ENCODE measurements at places on chromosomes 3 and 15.

DNA sequence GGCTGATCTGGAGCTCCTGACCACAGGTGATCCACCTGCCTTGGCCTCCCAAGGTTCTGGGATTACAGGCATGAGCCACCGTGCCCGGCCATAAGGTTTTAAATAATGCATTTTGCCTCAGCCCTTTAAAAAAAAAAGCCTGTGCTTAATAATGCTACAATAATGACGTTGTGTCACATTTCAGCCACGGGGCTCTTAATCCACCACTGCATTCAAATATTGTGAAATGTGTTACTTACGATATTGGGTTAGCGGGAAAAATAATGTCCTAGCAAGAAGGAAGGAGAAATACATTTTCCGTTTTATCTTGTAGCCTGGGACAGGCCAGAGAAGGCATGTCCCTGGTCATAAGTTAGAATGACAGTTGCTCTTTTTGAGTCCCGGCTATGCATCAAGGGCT, 17.6 kb downstream of the PAQR5 start:
- DNase-seq: no peak

- no peak for DNase-seq
These were observed 284.1 kb upstream of the STT3B start for GRCh38 chr3:31248563-31248992.

DNA sequence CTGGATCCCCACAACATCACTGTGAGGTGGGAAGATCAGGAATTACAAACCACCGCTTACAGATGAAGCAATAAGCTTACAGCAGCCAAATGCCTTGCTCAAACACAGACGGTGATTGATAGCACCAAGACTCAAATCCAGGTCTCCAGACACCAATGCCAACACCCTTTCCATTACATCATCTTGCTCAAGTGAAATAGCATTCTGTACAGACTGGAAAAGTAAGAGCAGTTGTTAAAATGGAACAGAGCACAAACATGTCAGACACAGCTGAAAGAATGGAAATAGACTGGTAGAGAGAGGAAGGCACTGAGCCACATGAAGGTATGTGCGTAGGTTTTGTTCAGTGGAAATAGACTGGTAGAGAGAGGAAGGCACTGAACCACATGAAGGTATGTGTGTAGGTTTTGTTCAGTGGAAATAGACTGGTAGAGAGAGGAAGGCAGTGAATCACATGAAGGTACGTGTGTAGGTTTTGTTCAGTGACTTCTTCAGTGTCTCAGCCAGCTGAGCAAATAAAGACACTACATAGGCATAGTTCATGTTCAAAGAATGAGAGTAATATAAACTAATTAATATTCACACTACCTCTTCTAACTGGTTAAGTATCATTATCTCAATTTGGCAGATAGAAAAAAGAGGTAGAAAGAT, 15.6 kb downstream of the CLDN1 start:
- peak; percentile 51 for DNase-seq

GRCh38 chr3:43155464-43156121, 49.7 kb upstream of the POMGNT2 start:
- DNase-seq: peak; percentile 81

DNA sequence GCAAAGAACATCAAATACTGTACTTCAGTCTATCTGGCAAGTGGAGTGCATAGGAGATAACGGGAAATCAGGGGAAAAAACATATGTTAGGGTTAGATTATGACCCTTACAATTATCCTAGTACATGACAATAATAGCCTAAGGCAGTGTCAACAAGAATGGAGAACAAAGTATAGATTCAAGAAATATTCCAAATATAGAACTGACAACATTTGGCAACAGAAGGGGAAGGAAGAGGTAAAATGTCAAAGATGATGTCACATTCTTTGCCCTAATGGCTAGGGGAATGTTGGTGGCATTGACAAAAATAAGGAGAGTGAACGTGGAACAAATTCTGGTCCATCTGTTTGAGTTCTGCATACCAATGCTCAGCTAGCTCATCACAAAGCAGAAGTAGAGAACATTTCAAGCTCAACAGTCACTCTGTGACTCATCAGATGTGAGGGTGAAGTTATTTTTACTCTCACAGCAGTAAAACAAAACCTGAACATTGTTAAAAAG, 15.5 kb upstream of the ATP8B4 start:
- peak; percentile 85 for DNase-seq

DNA sequence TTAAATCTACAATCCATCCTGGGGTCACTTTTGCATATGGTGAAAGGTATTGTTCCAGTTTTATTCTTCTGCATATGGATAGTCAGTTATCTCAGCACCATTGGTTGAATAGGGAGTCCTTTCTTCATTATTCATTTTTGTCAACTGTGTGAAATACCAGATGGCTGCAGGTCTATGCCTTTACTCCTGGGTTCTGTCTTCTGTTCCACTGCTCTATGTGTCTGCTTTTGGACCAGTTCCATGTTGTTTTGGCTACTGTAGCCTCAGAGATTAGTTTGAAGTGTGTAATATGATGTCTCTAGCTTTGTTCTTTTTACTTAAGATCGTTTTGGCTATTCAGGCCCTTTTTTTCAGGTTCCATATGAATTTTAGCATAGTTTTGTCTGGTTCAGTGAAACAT, 795.8 kb downstream of the OTOL1 start:
- DNase-seq: no peak

DNA sequence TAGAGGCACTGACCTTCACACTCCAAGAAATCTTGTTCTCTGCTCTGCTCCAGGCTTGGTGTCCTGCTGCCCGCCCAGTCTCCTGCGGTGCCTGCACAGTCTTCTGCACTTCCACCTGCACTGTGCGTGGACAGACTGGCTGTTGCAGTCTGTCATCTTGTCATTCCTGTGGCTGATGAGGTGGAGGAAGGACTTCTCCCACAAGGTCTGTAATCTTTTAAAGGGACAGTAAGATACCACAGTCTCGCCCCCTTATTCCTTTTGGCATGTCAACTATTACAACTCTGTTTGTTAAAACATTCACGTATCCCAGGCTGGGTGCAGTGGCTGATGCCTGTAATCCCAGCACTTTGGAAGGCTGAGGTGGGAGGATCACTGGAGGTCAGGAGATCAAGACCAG, 54.1 kb upstream of the IGF2BP2 start:
- no peak for DNase-seq

GRCh38 chr15:51864408-51865056, 35.1 kb downstream of the TMOD3 start:
- DNase-seq: peak; percentile 29

GRCh38 chr3:142615171-142615570, 19.0 kb downstream of the PLS1 start:
- no peak for DNase-seq

DNA sequence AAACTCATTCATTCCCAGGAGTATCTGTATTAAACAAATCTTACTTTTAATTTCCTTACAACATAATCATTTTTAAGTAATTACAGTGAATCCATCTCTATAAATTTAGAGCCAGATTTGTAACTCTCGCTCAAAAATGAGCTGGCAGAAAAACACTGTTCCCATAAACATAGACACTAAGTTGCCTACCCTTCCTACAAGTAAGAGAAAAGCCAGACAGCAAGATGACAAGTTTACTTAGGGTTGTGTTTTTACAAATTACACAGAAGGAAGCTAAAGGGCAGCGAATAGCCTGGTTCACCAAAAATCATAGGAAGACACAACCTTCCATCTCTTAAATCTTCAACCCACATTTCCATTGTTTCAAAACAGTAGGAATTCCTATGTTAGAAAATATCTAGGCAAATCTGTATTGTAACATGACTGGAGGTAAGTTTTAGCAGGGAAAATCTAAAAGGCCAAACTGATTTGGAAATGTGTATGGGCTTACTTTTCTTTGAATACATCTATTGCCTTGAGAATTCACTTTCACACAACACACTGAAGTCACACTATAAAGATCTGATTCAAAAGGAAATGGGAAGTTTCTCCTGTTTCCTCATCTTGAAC, 21.7 kb downstream of the HERC1 start:
- DNase-seq: no peak

DNA sequence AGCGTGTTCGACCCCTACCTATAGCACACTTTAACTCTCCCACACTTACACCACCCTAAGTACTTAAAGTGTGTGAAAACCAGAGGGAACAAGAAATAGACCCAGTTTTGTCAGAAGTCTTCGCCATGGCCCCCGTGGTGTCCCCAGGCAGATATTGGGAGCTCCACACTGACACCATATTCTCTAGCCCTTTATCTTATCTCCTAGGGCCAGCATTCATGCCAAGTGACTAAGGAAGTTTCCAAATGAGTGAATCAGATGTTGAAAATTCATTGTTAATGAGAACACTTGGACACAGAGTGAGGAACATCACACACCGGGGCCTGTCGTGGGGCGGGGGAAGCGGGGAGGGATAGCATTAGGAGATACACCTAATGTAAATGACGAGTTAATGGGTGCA, 31.8 kb downstream of the P3H2 start:
- no peak for DNase-seq

- no peak for DNase-seq
These were observed 119.9 kb upstream of the TJP1 start for GRCh38 chr15:29942143-29942542.

DNA sequence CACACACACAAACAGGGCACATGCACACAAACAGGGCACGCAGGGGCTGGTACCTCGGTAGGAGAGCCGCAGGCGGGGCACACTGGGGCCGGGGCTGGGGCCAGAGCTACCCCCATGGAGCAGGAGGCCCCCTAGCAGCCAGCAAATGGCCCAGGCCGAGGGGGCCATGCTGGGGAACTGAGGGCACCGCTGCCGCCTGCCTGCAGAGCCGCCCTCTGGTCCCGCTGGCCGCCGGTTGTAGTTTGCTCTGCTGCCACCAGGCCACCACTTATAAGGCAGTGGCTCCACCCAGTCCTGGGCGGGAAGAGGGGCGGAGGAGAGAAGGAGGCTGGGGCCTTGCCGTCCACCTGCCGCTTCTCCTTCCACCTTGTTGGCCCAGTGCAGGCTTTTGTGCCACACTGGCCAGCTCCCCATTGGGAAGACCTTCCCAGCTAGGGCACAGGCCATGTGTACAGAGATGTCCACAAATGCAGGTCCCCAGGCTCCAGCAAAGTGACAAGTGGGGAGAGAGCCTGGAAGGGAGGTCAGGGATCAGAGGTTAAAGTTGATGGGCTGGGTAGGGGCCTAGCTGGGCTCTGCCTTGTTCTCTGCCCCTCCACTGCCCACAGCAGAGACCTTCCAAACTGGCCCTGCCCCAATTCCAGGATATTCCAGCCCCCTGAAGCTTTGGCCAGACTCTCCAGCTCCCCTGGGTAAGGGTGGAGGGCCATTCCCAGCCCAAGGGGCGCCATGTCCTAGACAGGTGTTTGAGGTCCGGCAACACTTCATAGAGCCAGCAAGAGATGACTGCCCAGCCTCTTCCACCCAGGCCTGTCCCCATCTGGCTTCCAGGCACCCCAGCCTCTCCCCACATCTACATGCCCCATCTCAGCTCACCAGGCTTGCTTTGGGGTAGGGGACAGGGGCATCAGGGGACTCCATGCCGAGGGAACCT, at the start of gene SEMA3G:
TSS of gene SEMA3G (minus strand) at position 244 of the 934 bp plus-strand sequence. CDS start at position 168, 76 bp downstream.
- DNase-seq: peak; percentile 35

DNA sequence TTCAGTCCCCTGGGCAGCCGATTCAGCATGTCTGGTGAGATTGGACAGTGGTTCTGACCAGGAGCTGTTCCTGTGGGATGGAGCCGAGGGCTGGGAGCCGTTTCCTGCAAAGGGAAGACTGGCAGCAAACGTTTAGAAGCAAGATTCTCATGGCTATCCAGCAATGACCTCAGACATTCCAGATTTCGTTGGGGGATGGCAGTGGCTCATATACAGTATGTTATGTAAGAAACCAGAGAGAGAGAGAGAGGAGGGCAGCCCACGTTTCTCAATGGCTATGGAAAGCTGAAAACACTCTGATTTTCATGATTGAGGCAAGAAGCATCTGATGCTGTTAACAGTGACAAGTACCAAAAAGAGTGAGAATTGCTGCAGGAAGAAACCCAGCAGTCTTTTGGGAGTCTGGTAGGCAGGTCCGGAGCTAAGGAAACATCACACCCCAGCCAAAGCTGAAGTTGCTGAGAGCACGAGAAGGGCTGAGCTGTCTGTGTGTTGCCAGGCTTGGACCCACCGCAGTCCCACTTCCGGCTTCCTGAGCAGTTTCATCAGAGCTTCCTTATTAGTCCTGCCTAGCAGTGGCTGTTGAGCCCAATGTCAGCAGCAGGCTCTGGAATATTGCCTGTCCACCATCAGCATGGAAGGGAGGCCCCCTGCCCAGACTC, 25.6 kb upstream of the VPS8 start:
- DNase-seq: peak; percentile 55

DNA sequence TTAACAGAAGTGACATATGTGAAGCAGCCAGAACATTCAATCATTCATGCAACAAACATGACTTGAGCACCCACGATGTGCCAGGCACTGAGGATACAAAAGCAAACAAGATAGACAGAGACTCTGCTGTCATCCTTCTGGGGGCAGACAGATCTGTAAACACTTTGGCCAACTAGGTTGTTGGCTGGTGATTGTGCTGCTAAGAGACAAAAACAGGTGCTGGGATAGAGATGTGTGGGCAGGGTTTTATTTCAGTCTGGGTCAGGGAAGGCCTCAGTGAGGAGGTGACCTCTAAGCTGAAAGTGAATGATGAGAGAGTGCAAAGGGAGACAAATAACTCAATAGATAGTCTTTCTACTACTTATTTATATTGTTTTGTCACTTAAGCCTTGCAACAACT, 147.0 kb upstream of the VEPH1 start:
- no peak for DNase-seq

- peak; percentile 73 for DNase-seq
These were observed 300.0 kb upstream of the TPM1 start for GRCh38 chr15:62742409-62743171.

DNA sequence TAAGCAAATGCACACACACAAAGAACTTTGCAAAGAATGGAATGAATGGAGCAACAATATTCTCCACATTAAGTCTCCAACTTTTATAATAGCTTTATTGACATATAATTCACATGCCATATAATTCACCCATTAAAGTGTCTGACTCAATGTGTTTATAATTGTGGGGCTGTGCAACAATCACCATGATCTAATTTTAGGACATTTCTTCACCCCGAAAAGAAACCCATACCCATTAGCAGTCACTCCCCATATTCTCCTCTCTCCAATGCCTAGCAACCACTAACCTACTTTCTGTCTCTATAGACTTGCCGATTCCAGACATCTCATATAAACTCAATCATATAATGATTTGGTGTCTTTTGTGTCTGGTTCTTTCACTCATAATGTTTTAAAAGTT, 22.6 kb downstream of the VGLL4 start:
- no peak for DNase-seq

GRCh38 chr3:147256739-147257138, 149.6 kb downstream of the ZIC4 start:
- DNase-seq: no peak

DNA sequence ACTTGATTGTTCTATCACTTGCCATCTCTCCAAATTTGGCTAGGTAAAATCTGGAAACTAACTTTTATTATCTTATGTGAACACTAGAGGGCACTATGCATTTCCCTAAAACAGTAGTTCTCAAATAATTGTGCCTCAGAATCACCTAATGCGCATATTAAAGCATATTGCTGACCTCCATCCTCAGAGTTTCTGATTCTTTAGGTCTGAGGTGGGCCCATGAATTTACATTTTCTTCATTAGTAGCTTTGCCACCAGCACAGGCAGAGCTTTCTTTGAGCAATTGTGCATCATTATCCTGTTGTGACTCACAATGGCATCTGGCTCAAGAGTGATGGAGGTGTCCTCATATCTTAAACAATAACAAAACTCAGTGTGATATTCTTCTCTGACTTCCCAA, 17.5 kb upstream of the BCHE start:
- peak; percentile 31 for DNase-seq

GRCh38 chr3:125140011-125140817, 72.3 kb downstream of the SLC12A8 start:
- DNase-seq: peak; percentile 58

Measured in astrocyte of the spinal cord (primary cell).